Left renal pelvis (tissue), 4 donors: ENCODE measurements at places on chromosomes 13 and 19. TPM values are rescaled to one million over a fixed set of nuclear protein-coding genes. Genes with fewer than 3 reads are reported as not detected.
A peak's percentile ranks its signal among the peaks of the same experiment; 100 is the strongest.

LENG9 gene
- polyA plus RNA-seq = 1.1 TPM

DEDD2 gene
- 22.1 TPM for polyA plus RNA-seq

RFPL4A gene
- polyA plus RNA-seq = not detected

NCR1 gene
- polyA plus RNA-seq = 0.13 TPM

LRRC63 gene
- 0.13 TPM for polyA plus RNA-seq

PEX11G gene
- polyA plus RNA-seq = 8.9 TPM

LILRA6 gene
- 0.98 TPM for polyA plus RNA-seq

MAB21L1 gene
- polyA plus RNA-seq = 0.33 TPM

SHANK1 gene
- polyA plus RNA-seq = 5.4 TPM

LILRB5 gene
- polyA plus RNA-seq = 2.6 TPM

F10 gene
- 19.0 TPM for polyA plus RNA-seq

SIGLEC9 gene
- polyA plus RNA-seq = 1.4 TPM

SNRPA gene
- polyA plus RNA-seq = 129 TPM

GRCh38 chr19:50722201-50723013 is 757 bp upstream of the CLEC11A start:
- DNase-seq = no peak

GRCh38 chr19:19997656-19998268 is 41.5 kb downstream of the ZNF682 start:
- no peak for DNase-seq

GRCh38 chr19:38213911-38214625 is 10.0 kb downstream of the DPF1 start:
- DNase-seq = no peak

- DNase-seq = no peak
These were observed 29.3 kb downstream of the MIPEP start for GRCh38 chr13:23859904-23860303.

GRCh38 chr19:31296741-31297390 is 52.4 kb downstream of the TSHZ3 start:
- no peak for DNase-seq

DNA sequence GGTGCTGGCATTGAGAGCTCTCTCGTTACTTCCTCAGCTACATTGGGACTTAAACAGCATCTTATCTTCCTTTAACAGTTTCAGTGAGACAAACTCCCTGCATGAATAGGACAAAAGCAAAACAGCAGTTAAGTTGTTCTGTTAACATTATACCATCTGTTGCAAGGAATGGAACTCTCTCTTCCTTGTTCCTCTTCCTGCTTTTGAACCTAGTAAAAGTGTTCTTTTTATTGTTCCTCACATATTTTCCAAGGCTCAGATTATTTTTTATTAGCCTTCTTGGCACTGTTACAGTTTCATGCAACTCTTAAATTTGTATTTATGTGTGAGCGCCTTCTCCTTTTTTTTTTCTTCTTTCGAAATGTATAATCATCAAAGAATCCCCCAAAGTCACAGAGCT is 202.6 kb upstream of the UFM1 start:
- DNase-seq = no peak

DNA sequence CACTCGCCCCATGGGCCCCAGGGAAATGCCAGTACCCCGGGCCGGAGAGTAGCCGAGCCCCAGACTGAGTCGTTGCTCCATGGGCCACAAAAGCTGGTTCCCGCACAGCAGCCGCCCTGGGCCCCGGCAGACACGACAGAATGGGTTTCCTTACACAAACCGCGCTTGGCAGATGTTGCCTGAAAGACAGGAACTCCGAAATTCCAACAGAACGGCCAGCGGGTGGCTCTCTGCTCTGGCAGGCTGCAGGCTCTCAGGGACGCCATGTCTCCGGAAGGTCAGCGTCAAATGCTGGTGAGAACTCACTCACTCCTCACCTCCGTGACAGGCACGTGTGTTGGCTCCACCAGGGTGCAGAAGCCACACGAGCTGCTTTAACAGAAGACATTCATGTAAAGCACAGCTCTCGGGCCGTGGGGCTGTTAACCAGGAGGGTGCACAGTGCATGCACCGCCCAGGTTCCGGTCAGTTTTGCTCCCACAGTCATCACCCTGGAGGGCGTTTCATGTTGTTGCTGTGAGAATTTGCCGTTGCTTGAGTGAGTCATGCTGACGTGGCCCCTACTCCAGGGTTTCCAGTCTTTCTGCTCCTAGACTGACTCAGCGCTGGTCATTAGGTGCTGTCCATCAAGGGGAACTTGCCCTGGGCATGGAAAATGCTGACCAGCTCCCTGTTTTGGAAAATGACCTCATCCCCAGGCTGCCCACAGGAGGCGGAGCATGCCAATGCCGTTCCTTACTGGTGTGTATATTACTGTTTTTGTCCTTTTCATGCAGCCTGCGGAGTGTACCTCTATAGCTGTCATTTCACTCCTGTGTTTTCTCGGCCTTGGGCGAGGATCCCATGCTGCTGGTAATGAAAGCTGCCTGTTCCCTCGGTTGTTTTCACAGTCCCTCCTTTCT is 44.8 kb downstream of the ANKRD10 start:
- DNase-seq = peak; percentile 61

DNA sequence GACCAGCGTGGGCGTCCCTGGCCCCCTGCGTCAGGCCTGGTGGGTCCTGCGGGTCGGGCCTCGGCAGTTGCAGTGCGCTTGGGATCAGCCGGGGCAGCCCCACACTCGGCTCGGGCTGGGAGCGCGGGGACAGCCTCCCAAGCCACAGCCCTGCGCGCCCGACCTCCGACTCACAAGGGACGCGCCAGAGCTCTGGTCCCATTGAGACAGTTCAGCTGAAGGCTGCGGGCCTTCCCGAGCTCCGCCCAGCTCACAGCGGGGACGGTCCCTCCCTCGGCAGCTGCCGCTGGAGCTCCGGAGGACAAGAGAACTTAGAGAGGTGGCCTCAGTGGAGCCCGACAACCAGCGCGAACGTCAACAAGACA is 45.7 kb upstream of the ZNF730 start:
- DNase-seq = peak; percentile 41

- no peak for DNase-seq
These were observed 5.5 kb downstream of the LRP3 start for GRCh38 chr19:33199441-33200265.

- no peak for DNase-seq
These were observed 98.2 kb downstream of the OLFM4 start for GRCh38 chr13:53126841-53127245.

DNA sequence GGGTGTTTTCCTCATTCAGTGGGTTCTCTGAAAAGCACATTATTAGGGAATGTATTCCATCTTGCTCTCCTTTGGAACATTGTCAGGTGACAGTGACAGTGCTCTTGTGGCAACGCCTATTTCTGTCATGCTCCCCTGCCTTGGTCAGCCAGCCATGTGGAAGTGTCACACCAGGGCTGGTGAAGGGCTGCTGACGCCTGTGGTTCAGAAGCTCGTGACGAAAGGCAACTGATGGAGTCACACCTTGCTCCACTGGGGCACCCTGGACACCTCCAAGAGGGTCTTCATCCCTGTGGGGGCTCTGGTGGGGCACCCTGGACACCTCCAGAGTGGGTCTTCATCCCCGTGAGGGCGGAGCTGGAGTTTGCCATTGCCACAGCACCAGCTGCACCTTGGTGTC is 68.9 kb upstream of the GPR183 start:
- no peak for DNase-seq

DNA sequence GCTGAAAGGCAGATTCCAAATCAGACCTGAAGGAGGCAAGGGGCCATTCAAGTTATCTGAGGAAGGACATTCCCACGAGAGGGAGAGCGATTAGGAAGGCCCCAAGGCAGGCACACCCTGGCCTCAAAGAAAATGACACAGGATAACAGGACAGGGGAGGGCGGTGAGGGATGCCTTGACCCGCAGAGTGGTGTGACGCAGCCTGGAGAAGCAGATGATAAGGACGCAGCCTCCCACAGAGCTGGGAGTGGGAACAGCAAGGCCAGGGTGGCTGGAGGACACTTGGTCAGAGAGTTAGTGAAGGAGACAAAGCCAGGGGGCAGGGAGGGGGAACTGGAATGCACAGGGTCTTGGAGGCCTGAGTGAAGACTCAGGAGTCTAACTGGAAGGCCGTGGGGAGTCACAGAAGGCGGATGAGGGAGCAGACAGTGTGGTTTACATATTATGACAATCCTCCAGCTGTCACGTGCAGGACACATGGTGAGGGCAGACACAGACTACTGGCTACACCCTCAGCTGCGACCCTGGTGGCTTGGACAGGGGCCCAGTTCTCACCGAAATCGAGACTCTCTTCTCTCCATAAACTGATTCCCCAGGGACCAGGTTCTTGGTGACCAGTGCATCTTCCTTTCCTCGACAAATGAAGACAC is 5.8 kb upstream of the DYRK1B start:
- no peak for DNase-seq

DNA sequence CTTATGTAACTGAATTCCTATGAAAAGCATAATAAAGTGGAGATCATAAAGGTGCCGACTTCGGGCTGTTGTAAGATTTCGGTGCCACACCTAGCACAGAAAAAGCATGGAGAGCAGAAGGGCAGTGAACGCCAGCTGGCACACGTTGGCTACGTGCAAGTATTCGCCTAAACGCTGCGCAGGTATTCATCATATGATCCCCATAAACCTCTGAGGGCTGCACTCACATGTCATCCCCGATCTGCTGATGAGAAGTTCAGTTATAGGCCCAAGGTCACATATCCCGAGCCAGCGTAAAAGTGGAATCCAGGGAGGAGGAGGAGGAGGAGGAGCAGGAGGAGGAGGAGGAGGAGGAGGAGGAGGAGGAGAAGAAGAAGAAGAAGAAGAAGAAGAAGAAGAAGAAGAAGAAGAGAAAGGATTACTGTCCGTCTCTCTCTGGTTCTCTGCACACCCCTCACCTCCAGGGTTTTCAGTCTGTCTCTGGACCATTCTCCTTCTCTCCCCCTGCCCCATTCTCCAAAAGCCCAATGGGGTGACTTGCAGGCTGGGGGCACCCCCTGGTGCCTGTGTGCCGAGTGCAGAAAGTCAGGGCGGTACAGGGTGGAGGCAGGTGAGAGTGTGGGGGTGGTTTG is 18.6 kb upstream of the CYP2S1 start:
- no peak for DNase-seq

DNA sequence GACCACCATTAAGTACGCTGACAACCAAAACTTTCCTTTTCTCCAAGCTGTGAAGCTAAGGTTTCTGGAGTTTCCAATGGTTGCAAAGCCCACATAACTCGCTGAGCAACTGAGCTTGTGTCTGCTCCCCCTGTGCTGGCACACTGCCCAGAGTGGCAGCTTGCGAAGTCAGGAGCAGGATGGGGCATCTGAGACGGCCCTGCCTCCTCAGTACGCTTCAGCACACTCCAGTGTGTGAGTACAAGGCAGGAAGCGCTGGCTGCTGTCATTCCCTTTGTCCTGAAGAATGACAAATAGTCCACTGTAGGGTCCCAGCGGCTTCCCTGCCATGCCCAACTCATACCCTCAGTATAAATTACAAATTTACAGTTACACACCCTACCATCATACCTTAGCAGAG is 51.5 kb downstream of the SKA3 start:
- DNase-seq = peak; percentile 46

- no peak for DNase-seq
These were observed 27.4 kb downstream of the LATS2 start for GRCh38 chr13:21033856-21034602.

DNA sequence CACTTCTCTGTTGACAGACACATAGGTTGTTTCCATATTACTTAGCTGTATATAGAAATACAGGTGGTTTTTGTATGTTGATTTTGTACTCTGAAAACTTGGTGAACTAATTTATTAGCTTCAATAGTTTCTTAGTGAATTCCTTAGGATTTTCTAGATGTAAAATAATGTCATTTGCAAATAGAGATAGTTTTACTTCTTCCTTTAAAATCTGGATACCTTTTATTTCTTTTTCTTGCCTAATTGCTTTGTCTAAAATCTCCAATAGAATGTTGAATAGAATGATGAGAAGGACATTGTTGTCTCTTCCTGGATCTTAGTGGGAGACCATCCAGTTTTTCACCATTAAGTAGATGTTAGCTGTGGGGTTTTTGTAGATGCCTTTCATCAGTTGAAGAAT is 18.7 kb downstream of the RB1 start:
- DNase-seq = no peak

DNA sequence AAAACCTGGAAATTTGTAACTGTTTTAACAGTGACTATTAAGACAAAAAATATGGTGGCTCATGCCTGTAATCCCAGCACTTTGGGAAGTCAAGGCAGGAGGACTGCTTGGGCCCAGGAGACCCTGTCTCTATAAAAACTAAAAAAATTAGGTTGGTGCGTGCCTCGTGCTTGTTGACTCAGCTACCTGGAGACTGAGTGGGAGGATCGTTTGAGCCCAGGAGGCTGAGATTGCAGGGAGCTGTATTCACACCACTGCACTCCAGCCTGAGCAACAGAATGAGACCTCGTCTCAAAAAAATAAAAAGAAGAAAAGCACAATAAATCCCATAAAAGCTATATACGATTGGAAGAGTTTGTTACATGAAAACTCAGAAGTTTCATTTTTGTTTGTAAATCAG is 23.7 kb downstream of the KLF5 start:
- DNase-seq = no peak

- DNase-seq = no peak
These were observed 587 bp downstream of the TMEM238 start for GRCh38 chr19:55383279-55384130.

GRCh38 chr13:104473936-104474335 is 1407.7 kb upstream of the SLC10A2 start:
- no peak for DNase-seq

DNA sequence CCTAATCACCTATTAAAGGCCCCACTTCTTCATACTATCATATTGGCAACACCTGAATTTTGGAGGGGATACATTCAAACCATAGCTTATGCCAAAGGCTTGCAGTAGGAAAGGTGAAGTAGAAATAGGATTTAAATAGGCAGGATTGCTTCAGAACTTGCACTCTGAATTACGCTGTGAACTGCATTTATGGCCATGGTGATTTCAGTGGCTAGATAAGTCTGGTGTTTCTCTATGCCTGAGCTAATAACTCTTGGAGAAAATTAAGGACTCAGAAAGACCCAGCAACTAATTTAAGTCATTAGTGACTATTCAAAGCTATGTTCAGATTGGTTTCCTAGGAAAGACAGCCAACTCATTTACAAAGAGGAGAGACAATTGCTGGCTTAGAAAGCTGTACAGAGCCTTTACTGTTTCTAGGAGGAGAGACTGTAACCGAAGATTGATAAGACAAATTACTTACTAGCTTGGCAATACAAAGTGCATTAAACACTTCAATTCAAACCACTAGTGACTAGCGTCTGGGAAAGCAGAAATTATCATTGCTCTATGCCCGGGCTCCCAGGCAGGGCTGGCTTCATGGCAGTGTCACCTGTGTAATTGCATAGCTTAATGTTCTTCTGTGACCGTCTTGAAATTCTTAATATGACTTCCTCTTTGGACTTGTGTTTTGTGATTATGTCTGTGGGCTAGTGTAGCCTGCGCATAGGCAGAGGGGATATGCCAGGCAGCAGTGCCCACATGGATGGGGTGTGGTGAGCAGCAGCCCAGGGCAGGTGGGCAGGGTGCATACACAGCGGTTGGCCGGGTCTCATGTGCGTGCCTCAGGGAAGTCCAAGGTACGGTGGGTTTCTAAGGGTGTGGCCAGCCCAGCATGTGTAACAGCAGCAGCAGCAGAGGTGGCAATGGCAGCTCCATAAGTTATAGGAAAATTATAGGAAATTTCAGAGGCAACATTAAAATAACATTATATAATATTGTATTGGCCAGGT is 60.1 kb downstream of the KL start:
- DNase-seq = no peak
